ENCODE measurements at places on chromosomes 11 and 22.

GRCh38 chr22:37242395-37242918, 1.6 kb downstream of the RAC2 start:
- peak; percentile 97 for DNase-seq

DNA sequence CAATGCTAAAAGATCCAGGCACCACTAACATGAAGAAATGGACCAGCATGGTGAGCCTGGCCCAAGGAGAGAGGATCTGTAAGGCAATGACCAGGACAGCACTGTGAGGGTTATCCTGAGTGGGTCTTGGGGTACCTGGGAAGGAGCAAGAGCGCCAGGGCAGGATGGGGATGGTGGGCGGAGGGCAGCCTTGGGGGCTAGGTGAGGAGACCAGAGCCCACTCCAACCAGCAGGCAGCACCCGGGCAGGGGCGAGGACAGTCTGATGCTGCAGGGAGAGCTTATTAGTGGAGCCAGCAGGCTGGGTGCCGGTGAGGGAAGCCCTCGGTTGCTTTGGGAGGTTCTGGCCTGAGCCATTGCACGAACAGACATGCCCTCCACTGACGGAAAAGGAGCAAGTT, 10.7 kb upstream of the NAP1L4 start:
- no peak for DNase-seq

GRCh38 chr11:71388637-71389235, 59.5 kb downstream of the DHCR7 start:
- DNase-seq = no peak

GRCh38 chr22:36636916-36637315, 66.6 kb downstream of the CACNG2 start:
- DNase-seq = no peak

GRCh38 chr11:77046060-77046501, 11.9 kb downstream of the B3GNT6 start:
- DNase-seq = no peak

DNA sequence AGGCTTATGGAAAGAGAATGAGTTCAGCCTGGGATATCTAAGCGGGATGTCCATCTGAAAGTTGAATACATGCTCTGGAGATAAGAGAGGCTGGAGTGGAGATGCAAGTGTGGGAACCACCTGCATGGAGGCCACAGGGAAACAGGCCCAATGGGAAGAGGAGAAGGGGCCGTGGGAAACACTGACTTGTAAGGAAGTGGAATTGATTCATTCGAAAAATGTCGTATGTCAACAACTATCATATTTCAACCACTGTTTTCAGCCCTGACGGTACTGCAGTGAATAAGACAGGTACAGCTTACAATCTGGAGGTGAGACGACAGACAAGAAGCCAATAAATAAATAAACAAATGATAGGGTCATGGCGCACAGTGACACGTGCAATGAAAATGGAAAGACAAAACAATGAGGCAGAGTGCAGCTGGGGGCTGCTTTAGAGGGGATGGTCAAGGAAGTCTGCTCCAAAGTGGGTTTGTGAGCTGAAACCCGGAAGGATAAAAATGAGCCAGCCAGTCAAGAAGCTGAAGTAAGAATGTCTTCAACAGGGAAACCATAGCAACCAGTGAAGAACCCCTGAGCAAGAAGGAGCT, 35.9 kb downstream of the EFCAB6 start:
- DNase-seq = no peak

DNA sequence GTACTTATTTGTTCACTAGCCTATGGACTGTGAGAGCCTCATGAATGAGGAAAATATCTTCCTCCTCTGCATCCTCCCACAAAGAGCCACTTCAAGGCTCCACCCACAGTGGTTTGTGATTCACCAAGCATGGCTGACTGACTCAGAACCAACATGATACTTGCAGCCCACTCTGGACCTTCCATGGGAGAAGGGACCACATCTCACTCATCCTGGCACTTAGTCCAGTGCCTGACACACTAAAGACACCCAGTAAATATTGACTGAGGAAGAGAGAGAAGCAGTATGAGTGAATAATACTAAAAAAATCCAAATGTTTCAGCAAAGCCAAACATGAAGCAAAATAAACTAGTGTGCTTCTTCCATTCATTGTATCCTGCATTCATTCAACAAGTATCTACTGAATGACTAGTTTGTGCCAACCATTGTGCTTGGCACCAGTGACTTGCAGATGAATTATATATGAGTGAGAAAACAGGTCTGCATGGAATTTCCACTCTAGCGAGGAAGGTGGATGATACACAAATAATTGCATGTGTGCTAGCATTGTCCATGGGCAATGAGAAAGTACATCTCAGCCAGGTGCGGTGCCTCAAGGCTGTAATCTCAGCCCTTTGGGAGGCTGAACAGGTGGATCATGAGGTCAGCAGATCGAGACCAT, 54.9 kb upstream of the BLID start:
- DNase-seq = no peak

- DNase-seq = peak; percentile 41
These were observed 11.9 kb downstream of the KLHL35 start for GRCh38 chr11:75421035-75421602.

GRCh38 chr22:39289975-39290720, 29.3 kb downstream of the RPL3 start:
- peak; percentile 61 for DNase-seq

DNA sequence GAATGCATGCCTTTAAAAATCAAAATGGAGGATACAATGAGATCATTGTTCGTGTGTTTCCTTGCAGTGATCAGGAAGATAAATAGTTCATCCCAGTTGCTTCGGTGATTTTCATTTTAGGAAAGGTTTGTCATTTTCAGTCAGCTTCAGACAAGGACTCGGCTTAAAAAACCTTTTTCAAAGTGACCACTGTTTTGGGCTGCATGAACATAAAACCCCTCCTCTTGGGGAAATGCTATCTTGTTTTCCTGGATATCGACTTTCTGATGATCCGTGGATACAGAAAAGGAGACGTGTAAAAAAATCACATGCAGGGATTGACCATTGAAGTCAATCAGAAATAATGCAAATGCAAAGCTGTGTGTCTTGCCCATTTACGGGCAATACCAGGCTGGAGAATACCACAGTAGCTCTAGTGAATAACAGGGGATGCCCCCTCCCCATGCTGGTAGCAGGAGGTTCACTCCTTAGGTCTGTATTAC, 146.8 kb downstream of the MAML2 start:
- DNase-seq = no peak
